ENCODE measurements at places on chromosomes 1 and 21. TPM values are rescaled to one million over a fixed set of nuclear protein-coding genes. Genes with fewer than 3 reads are reported as not detected.

- no peak for DNase-seq
Observed at GRCh38 chr1:153748903-153749302, 21.1 kb downstream of the INTS3 start.

- DNase-seq: no peak
Observed at GRCh38 chr21:45049714-45050344, 24.6 kb upstream of the ADARB1 start.

DNA sequence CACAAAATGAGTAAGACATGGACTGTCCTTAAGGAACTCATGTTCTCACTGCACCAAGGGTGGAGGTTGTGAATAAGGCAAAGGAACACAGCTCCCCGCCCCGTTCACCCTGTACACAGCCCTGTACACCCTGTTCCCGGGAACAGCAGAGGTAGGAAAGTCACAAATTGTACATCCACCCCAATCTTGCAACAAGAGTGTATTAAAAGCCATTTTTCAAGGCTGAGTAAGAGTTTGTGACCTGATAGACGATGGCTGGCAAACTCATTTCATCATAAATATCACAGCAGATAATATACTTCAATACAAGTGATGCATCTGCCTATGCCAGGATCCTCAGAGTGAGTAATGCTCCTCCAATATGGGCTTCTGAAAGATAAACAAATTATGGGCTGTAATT lies 52.5 kb upstream of the CAMK1G start:
- DNase-seq: no peak

DNA sequence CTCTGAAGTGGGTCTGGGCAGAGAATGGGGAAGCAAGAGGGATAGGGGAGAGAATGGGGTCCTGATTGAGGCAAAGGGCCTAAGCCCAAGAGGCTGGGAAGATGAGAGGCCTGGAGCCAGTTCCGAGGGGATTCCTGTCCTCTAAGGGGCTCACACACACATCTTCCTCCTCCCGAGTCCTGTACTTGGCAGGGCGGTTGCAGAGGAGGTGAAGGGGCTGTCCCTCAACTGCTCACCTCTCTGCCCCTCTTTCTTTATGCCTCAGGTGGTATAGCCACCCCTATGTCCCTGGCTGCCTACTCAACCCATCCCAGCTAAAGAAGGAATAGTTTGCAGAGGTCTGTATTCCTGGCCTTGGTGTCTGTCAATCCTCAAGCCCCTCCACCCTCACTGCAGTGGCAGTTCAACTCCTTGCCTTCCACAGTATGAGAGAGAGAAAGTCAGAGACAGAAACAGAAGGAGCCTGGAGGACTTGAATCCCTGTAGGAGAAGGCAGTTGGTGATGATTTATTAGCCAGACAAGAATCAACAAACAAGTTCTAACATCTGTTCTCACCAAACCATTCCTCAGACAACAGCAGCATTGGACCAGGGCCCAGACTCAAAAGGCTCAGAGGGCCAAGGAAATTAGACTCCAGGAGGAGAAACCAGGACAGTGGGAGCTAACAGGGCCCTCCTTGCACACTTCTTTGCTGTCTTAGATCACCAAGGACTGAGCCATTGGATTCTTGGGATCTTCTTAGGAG lies 10.7 kb downstream of the SH2D2A start:
- DNase-seq: peak; percentile 66

DNA sequence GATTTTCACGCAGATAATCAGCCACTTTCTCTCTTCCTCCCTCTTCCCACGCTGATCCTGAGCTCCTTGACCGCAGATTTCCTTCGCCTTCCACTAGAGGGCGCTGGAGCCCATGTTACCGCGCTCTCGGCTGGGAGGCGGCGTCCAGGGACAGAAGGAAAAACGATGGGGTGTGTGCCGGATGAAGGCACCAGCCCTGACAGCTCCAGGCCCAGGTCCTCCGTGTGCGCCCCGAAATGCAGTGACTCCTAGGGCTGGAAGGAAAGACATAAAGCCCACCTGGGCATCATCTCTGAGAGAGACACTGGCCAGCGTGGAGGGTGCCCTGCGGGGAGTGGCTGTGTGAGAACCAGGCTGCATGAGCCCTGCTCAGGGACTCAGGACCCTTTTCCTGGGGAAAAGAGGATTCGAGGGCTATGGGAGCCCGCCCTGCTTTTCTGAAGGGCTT lies 44.9 kb upstream of the CYP2J2 start:
- peak; percentile 55 for DNase-seq

DNA sequence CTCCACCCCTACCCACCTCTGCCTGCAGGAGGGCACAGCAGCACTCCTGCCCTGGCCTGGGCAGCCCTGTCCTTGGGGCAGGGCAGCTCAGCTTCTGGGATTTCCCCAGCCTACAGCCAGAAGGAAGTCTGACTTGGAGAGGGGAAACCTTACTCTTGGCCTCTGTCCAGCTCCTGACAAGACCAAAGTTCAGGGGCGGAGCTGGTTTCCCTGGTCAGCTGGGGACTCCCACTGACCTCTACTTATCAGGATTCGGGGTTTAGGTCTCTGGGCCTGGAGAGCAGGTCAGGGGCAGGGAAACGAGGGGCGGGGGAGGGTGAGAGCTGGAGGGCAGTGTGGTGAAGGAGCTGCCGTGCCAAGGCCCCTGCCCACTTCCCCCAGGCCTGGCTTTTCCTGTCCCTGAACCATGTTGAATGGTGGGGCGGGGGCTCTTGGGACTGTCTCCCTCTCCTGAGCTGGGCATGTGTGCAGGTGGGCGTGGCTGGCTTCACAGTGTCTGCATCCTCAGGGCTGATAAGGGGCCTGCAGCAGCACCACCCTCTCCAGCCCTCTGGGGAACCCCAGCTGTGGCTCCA lies 16.8 kb upstream of the ETV3 start:
- peak; percentile 41 for DNase-seq

GRCh38 chr1:34290831-34291230 lies 114.1 kb downstream of the C1orf94 start:
- no peak for DNase-seq

DNA sequence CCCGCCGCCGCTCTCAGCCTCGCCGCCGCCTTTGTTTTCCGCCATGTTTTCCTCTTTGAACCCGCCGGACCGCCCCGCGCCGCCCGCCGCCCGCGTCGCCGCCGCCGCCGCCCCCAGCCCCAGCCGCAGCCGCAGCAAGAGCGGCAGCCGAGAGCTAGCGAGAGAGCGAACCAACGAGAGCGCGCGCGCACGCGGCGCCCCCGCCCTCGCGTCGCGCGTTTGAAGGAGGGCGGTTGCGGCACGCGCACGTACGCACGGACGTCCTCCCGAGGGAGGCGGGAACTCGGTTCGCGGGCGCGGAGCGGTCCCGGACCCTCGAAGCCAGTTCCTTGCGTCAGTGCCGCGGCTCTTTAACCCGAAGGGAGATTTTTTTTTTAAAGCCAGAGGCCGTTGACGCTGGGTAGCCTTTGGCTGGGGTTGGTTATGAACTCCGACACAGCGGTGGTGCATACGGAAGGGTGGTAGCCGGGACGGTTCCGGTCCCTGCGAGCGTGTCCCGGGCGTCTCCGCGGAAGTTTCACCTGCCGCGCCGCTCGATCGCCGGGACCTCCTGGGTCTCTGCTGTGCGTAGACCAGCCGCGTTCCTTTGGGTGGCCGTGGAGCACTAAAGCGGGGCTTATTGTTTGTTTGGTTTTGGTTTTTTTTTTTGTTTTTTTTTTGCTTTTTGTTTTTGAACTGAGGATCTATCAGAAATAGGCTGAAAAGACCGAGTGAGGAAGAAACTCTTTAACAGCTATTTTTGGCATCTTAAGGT lies at the start of gene TRIM33:
Gene TRIM33 (minus strand): TSS at position 172 of the 754 bp plus-strand sequence. CDS start 127 bp downstream, at position 45.
- peak; percentile 94 for DNase-seq

GRCh38 chr1:168081373-168082007 lies 55.2 kb downstream of the GPR161 start:
- no peak for DNase-seq

DNA sequence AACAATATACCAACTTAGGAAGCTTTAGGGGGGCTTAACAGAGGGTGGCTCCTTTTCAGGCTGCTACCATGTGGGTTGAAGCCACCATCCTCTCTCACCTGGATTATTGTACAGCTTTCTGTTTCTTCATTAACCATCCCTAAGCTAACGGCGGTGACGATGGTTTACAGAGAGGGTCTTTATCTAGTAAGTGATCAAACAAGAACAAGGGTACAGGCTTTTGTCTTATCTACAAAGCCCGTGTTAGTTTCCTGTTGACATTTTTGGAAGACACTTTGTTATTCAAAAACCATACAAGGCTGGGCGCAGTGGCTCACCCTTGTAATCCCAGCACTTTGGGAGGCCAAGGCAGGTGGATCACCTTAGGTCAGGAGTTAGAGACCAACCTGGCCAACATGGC lies 20.4 kb downstream of the SLC25A33 start:
- no peak for DNase-seq

DNA sequence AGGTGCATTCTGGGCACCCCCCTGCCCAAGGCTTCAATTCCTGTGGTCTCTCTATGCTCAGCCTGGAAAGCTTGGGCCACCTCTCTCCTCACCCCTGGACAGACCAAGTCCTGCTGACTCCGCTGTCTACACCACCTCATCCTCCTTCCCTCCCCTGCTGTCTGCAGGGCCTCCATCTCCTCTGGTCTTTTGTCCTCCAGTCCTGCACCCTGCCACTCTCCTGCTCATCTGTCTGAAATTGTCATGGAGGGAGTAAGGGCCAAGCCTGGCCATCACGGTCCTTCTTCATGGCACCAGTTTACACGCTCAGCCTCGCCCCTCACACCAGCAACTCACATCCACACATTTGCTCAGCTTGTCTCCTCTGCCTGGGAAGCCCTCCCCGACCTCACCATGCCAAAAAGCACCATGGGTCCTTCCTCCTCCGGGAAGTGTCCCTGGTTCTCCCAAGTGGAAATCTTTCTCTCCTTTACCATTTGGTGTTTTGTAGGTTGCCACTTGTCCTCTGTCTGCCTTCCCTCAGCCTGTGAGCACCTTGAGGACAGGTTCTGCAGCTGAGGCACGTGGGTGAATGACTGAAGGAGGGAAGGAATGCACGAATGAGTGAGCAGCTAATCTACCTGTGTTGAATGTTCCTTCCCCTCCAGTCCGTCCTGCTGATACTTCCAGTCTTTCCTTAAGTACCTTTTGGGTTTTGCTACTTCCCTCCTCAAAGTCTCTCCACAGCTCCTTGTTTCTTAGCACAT lies 2.1 kb upstream of the SLC2A1 start:
- no peak for DNase-seq

DNA sequence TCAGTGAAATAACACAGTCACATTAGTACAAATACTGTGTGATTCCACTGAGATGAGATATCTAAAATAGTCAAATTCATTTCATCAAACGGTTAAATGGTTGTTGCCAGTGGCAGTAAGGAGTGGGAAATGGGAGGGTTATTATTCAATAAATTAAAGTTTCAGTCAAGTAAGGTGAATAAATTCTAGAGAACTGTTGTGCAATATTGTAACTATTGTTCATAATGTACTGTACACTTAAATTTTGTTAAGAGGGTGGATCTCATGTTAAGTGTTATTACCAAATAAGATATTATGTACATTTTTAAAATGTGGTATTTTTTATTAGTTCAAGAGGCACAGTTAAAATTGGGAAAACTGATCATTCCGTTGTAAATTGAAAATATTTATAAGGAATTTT lies 463.3 kb upstream of the BRINP3 start:
- DNase-seq: no peak

DNA sequence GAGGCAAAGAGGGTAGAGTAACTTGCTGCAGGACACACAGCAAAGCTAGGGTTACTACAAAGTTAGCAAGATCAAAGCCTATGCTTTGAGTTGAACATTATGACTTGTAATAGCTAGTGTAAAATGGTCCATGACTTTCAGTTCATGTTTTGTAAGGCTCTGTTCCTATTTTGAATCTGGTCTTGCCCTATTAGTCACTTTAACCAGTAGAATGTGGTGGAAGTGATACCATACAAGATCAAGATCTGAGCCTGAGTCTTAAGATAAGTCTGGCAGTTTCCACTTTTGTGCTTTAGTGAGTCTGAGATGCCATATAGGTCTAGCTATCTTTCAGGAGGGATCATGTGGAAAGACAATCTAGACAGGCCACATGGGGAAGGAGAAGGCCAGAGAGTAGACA lies 282.1 kb upstream of the BRINP3 start:
- no peak for DNase-seq

GRCh38 chr1:223771469-223771813 lies 59.1 kb downstream of the CAPN2 start:
- no peak for DNase-seq

- no peak for DNase-seq
Observed at GRCh38 chr21:42790520-42791065, 88.7 kb downstream of the WDR4 start.

DNA sequence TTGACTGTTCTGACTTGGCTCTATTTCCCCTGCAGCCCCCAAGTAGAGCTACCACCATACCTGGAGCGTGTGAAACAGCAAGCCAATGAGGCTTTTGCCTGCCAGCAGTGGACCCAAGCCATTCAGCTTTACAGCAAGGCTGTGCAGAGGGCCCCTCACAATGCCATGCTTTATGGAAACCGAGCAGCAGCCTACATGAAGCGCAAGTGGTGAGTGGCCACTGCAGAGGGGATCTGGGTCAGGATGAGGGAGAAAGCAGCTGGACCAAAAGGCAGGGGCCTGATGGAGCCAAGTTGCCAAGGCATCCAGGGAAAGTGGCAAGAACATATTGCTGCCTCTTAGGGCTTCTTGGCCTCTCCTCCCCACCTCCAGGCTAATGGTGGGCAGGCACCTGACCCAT lies 24.1 kb upstream of the TMEM222 start:
- DNase-seq: no peak

GRCh38 chr1:211609120-211610024 lies 30.4 kb upstream of the SLC30A1 start:
- no peak for DNase-seq

GRCh38 chr1:37474697-37475379 lies 458 bp downstream of the ZC3H12A start:
- DNase-seq: no peak

GRCh38 chr1:18830596-18830995 lies 28.9 kb downstream of the TAS1R2 start:
- no peak for DNase-seq

DNA sequence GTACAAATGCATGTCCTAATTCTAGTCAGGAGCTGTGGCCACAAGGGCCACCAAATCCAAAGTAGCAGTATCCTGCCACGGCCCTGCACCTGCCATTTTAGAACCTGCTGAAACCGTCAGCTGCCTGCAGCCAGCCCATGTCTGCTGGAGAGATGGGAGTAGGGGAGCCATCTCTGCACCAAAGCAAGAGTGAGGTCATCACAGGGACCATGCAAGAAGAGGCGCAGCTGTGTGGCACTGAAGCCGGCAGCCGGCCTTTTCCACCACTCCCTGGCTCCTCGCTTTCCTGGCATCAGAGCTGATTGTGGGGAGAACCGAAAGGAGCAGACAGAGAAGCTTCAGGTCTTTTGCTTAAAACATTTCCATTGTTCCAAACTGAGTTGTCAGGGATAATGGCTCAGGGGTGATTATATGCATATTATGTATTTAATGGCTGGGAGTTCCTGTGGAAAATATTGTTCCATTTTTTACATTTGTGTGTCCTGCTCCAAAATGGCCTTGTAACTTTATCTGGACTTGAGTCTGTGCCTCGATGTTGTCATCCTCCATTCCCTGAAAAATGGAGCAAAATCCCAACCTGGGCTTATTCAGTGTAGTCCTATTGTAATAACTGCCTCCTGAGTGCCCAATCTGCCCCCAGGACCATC lies 18.7 kb upstream of the NBL1 start:
- no peak for DNase-seq

The CEP104 gene
- total RNA-seq: 32.2 TPM

The KPRP gene
- not detected for total RNA-seq

The KIAA0040 gene
- total RNA-seq: 12.8 TPM

The TSTD1 gene
- 13.4 TPM for total RNA-seq

The RPE65 gene
- total RNA-seq: not detected

The DRAXIN gene
- 0.05 TPM for total RNA-seq

The OPTC gene
- not detected for total RNA-seq

The TLR5 gene
- 2.3 TPM for total RNA-seq

The TRIM63 gene
- total RNA-seq: 203 TPM

The KRTAP22-2 gene
- total RNA-seq: not detected

The TRABD2B gene
- 1.4 TPM for total RNA-seq

The OR2T29 gene
- not detected for total RNA-seq
